ENCODE measurements at places on chromosomes 6 and 20.

- no peak for DNase-seq
Measured at GRCh38 chr20:35618263-35619131, 2.9 kb downstream of the SPAG4 start.

DNA sequence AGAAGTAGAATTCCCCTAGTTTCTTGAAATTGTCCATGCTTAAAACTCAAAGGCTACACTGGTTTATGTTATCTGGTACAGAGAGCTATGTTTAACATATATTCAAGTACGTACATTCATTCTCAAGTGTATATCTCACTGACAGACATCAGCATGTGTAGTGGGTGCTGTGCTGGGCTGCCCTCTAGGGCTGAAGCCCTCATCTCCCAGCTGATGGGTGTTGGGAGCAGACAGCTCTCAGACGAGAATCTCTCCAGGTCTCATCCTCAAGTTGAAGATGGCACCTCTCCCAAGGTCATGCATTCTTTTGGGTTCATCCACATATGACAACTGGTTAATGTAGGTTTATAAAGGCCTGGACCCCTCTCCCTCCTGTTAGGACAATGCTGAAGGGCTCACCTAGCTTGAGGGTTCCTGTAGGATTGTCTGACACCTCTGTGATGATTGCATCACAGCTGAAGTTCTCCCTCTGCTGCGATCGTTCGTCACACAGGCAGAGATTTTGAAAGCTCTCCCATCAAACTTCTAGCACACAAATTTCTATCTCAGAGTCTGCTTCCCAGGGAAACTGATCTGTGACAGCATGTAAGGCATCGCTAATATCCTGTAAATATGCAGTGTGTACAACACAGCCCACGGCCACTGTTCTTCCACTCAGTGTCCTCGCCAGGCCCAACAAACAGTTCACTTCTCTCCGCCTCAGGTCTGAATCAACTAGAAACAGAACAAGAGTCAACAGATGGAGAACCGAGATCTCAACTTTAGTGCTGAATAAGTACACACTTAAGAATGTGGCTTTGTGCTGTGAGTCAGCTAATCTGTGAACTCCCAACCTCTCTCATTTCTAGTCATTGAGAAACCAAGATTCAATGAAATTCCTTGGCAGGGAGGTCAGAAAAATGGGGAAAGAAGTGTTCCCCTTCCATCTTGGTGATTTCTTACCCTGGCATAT lies 43.2 kb downstream of the PREP start:
- no peak for DNase-seq

DNA sequence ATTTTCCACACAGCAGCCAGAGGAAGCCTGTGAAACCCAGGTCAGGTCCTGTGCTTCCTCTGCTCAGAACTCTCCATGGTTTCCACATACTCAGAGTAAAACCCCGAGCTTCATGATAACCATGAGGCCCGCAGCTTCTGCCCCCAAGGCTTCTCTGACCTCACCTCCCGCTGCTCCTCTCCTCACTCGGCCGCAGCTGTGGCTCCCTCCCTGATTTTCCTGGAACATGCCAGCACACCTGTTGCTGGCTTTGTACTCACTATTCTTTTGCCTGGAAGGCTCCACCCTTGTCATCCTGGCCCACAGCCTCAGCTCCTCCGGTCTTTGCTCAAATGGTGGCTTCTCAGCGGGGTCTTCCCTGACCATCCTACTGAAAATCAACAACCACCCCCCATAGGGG lies 341.7 kb downstream of the PREX1 start:
- no peak for DNase-seq

DNA sequence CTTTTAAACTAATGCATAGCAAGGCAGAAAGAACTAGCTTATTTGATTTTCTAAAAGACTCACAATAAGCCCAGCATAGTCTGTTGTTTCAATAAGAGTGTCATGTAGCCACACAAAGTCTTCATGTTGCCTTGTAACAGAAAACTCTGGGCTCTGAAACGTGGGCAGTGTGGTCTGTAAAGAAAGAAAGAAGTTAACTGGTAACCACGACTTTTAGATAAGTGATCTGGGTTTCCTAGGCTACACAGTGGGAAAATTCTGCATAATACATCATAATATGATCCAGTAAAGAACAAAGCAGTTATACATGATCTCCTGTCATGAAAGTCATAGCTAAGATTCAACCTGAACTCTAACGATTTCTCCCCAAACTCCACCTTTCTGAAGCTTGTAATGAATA lies 13.3 kb downstream of the SNX5 start:
- DNase-seq: no peak

DNA sequence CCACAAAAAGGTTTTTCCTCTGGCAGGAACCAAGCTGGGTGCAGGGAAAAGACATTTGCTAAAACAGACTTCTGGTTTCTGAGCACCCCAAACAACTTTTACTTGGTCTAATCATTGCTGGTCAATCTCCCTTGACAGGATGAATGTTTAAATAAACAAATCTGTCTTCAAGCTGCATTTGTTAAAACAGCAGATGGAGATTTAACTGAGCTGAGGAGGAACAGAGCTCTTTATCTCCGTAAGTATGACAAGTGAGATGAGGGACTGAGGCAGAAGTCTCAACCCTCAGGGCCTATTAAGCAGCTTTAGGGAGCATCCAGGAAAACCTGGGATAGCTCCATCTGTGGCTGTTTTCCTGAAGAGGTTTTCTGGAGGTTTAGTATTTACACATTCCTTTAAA lies 40.6 kb downstream of the NINL start:
- no peak for DNase-seq

GRCh38 chr6:160791981-160792418 lies 90.0 kb downstream of the PLG start:
- no peak for DNase-seq

DNA sequence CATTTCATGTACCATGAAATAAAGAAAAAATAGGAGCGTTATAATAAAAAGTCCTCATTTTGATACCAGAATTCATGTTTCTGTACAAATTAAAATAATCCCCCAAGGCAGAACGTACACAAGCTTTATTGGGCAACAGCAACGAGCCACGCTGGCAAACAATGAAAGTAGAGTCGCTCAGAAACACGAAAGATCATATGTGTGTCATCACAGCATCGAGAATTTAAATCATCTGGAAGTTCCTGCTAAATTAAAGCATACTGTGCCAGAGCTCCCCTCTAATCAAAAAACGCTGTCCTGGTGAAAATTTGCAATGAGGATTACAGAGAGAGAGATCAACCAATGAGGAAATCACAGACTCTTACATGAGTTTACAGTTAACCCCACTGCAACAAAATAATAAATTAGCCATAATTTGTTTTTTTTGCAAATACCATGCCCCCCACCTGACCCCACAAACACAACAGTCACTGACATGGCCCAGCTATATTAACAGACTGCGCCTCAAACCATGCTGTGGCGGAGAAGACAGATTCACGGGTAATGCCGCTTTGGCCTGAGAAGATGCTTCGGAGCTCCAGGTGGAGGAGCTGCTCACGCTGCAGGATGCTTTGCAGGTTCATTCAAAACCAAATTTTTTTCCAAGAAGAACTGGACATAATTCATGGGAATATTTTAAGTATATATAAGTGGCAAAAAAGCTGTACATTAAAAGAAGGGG lies 54.3 kb upstream of the NFATC2 start:
- DNase-seq: no peak

GRCh38 chr6:51972659-51973058 lies 114.8 kb downstream of the PKHD1 start:
- DNase-seq: no peak

GRCh38 chr6:95093154-95093553 lies 484.2 kb upstream of the MANEA start:
- DNase-seq: no peak

DNA sequence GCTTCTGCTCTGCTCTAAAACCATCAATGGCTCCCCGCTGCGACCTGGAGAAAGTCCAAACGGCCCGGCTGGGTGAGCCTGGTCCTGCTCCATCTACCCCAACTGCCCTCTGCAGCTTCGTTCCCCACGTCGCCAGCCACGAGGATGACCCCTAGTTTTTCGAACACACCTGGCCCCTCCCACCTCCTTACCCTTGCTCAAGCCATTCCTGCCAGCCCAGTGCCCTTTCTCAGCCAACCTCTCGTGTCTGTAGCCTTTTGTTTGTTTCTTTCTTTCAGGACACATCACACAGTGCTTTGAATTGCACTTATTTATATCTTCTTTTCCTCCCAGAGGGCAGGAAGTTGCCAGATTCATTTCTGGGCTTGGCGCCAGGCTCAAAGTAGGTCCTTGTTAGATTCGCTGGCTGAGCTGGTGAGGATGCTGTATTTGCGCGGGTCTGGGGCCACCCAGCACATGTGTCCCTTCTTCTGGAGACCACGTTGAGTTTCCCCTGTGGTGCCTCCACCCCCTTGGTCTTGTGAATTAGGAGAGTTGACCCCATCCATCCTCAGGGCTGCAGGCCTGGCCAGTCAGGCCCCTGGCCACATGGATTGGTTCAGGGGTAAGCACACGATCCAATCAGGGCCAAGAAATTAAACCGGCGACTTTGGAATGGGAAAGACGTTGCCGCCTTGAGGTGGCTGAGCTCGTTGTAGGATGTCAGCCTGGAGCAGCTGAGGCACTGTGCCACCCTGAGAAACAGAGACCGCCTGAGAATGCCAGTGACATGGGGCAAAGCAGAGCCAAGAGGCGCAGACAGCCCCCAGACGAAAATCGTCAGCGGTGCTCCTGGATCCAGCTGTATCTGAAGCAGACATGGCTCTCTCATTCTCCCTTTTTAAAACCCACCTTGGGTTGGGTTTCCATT lies 156.0 kb downstream of the CEBPB start:
- DNase-seq: no peak

DNA sequence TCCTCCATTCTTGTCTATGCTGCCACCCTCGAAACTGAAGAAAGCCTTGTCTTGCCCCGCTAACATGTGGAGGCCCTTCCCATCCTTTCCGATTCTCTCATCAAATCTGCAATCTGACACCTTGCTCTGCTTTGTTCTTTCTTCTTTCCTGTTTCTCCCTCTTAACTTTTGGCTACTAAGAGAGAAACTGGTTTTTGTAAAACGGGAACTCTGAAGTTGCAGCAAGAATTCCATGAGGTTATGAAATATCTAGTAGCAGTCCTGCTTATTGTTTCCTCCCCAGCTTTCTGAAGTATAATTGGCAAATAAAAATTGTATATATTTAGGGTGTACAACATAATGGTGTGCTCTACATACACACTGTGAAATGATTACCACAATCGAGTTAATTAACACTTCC lies 80.2 kb downstream of the MAP7 start:
- no peak for DNase-seq

DNA sequence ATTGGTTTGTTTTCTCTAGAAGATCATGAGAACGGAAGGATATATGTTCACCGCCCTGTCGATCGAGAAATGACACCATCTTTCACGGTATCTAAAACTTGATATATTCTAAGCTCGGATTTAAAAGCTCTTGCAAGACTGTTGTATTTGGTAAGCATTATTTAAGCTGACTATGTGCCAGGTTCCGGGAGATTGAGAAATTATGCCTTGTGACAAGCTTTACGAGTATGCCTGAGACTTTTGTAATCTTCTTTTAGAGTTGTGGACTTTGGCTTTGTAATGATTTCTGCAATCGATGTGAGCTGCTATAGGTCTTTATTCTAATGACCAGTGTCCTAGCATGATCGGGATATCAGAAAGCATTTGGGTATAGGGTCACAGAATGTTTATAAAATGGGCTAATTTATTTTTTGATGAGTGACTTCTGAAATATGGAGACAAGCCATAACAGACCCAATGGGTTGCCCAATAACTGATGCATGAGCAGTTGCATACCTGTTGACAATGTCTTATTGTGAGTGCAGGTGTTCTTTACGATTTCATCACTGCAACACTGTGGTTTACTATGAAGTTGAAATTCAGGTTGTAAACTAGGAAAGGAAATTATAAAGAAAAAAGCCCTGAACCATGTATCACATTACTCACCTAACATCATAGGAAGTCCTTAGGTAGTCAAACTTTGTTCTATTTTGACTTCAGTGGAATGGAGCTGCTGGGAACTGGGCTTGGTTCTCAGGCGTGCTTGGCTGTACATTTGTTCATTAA lies 14.0 kb downstream of the CDH26 start:
- no peak for DNase-seq

DNA sequence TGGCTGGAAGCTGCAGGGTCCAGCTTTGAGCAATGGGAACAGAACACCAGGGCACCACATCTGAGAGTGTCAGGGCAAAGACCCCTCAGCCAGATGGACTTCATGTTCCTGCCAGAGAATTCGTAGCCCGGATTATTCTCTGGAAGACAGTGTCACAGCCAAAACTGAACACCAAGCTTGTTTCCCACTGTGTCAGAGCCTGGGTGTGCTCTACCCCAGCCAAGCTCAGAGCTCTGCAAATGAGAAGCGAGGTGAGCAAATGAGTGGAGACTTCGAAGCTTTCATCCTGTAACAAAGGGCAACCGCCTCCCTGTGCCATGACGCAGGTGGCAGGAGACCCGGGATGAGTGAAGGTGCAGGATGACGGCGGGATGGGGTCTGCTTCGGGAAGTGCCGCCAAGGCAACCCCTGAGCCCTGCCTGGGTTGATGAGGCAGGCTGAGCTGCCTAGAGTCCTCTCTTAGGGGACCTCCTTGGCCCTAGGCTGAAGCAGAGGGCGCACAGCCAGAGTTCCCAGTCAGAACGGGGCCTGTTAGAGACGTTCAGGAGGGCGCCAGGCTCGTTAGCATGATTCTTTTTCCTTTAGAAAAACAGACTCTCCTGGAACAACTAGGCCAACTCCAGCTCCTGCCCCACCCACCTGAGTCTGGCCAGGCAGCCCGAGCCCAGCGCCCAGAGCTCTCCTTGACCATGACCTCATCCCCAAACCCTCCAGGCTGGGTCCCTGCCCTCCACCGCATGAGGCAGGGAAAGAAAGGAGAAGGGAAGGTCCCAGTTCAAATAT lies 187.7 kb downstream of the SOD2 start:
- no peak for DNase-seq

DNA sequence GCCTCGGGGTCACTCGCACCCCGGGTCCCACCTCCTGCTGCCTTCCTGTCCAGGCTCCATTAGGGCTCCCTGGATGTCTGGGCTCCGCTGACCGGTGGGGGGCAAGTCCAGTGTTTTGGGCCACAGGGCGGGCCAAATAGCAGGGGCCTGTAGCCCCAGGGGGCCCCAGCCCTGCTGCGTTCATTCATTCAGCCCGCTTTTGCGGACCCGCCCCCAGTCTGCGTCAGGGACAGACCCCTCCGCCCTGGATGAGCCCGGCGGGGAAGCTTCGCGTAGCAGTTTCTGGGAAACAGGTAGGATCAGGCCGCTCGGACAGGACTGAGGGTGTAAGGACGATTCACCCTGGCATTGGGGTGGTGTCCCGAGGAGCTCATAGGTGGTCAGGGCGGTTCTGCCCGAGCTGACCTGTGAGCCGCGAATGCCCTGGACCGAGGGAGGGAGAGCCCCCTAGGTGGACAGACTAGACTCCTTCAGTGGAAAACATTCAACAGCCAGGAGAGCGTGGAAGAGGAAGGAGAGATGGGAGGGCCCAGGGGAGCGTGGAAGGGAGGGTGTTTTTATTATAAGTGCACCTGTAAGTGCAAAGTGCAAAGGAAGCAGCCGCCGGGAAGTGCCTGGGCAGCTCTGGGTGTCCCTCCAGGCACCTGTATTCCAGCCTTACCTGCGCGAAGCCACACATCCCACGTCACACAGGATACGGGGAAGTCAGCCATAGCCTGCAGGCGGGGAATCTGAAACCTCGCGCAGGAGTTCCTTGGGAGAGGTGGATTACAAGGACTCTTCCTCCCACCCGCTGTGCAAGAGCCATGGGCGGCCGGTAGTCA lies 662 bp downstream of the ENTPD6 start:
- DNase-seq: no peak
